IPS DF 6.9 (cell line): ENCODE measurements at places on chromosomes 11 and 22.

- peak; percentile 37 for DNase-seq
These were observed 33.3 kb upstream of the NNMT start for GRCh38 chr11:114262681-114263512.

DNA sequence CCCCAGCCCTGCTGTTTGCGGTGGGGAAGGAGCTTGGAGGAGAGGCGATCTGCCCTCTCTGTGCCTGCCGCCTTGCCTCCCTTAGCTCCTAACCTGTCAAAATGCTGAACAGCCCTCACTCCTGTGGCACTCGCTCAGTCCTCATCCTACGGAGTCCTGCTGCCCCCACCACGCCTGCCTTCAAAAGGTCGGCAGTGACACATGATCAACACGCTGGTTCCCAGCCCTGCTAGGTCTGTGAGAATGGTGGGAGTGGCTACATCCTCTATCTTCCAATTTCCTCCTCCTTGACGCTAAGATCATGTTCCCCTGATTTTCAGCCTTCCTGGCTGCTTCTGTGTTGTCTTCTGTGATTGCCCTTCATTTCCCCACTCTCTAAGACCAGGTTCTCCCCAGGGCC, 120.2 kb upstream of the TBCEL start:
- no peak for DNase-seq

DNA sequence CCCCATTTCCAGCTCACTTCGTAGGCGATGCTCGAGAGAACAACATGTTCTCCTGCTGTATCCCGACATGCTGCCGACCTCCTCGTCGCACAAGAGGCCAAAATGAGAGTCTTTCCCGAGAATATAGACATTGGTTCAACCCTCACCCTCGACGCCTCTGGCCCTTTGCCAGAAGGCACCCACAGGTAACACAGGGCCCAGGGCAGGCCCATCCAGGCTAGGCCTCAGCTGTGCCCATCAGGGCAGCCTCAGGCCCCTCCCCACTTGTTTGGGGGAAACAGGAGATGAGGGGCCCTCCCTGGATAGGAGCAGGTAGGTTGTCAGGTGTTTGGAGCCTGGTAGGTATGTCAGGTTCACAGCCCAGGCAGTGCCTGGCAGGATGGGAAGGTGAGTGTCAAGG, 2.7 kb upstream of the RGL4 start:
- no peak for DNase-seq

DNA sequence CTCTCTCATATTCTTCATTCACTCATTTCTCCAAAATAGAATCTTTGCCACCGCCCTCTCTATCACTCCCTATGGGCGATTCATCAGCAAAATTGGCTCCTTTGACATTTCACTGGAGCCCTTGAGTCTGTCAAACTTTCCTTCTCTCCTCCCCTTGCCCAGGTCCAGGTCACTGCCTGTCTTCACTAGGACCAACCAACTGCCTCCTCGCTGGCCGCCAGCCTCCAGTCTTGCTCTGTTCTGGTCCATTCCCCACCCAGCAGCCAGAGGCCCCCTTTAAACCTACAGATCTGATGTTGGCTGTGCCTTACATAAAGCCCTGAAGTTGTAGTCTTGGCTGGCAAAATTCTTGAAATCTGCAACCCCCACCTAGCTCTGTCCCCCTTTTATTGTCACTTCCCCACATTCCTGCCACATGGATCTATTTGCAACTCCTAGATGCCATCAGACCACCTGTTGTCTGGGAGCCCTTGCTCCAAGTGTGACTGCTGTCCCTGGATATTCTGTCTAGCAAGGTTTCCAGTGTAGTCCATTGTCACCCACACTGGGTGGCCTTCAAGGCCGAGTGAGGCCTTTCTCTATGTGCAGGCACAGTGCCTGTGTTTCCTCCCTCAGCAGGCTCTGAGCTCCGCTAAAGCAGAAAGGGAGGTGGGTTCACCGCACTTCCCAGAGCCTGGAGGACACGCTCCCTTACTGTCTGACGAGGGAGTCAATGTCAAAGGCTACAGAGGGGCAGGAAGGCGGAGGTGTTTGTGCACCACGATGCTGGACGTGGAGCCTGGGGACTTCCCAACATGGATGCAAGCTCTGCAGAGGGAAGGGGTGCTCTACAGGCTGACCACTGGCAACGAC, 25.5 kb downstream of the MYEOV start:
- DNase-seq: no peak

- no peak for DNase-seq
These were observed 199.7 kb upstream of the POU2AF2 start for GRCh38 chr11:111045874-111046273.

GRCh38 chr11:47850337-47850736, 2.2 kb upstream of the NUP160 start:
- no peak for DNase-seq
